Epithelial cell of prostate (primary cell): ENCODE measurements at places on chromosomes 7 and 10.

- no peak for DNase-seq
Measured at GRCh38 chr10:56012101-56012500, 349.0 kb downstream of the ZWINT start.

DNA sequence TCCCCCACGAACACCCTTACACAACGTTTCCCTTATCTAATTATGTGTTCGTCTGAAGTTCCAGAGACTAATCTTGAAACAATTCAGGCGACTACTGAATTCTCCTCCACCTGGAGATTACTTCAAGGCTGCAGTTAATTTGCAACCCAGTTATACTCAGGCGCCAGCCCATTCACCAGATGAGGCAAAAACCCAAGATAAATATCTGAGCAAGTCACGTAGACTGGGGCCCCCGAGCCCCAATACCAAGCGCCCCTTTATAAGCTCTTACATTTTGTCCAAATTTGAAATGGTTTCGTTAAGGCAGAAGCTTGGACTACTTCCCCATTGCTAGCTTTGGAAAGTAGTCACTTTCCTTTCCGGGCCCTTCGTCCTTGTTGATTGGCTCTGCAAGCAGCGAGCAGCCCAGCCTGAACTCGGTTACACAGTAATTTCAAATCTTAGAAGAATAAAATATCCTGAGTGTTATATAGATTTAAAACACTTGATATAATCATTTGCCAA is 1.2 kb downstream of the TPK1 start:
- no peak for DNase-seq

DNA sequence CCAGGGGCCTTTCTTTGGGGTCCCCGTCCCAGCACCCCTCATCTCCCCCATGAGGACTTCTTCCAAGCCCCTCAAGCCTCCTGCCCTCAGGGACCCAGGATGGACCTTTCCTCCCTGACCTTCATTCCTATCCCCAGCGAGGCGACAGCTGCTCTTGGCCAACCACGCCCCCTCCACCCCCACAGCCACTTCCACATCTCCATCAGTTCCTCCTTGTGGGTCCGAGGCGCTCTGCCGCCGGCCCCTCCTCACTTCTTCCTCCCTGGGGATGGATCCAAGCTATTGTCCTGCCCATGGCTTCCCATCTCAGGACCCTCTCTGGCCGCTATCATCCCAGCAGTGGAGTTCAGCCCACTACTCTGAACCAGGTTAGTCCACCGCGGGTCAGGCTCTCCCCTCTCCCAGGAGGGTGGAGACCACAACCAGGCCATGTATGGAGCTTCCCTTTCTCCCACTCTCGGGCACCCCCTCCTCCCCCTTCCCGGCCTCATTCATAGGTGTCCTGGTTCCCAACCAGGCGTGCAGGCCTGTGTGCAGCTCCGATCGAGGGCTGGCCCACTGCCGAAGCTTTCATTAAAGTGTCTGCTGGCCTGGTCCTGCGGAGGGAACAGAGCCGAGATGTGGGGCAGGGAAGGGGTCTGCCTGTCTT is 1.7 kb upstream of the SH2B2 start:
- DNase-seq = no peak

DNA sequence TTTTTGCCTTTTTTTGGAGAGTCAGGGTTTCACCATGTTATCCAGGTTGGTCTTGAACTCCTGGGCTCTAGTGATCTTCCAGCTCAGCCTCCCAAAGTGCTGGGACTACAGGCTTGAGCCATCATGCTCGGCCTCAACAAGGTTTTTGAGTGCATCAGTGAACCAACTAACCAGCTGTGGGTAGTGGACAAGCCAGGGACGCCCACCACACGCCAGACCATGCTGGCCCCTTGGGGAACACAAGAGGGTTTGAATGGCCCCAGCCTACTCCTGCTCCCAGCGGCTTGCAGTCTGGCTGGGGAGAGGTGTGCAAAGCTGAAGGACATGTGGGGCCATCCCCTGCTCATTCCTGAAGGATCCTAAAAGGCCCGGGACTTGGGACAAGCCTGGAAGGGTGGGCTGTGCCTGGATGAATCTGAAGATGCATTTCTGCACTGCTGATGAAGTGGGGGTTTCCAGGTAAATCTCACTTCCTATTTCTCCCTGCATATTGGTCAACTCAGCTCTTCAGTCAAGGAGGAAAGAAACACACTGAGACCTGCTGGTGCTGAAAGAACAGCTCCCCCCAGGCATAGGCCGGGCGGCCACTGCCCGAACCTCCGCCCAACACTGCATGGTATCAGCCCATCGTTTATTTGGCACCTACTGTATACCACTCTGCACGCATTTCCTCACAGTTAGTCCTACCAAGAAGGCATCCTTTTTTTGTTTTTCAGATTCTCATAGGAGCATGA is 6.9 kb downstream of the MMD2 start:
- no peak for DNase-seq

DNA sequence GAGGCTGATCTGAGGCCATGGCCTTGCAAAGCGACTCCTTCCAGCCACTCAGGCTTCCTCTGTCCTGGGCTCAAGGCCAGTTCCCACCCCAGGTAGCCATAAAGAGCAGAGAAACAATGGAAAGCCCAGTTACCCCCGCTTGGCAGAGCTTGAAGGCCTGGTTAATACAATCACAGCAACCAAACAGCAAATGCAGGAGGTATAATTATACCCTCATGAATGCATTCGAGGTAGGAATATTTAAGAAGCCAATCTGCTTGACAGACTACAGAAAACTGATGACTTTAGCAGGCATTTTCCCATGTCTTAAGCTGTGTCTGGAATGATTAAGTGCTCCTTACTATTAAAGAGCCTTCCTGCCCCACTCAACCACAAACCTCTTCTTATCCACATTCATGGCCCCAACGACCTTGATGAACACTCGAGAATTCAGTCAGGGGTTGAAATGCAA is 114.1 kb upstream of the MACROH2A2 start:
- DNase-seq = no peak

DNA sequence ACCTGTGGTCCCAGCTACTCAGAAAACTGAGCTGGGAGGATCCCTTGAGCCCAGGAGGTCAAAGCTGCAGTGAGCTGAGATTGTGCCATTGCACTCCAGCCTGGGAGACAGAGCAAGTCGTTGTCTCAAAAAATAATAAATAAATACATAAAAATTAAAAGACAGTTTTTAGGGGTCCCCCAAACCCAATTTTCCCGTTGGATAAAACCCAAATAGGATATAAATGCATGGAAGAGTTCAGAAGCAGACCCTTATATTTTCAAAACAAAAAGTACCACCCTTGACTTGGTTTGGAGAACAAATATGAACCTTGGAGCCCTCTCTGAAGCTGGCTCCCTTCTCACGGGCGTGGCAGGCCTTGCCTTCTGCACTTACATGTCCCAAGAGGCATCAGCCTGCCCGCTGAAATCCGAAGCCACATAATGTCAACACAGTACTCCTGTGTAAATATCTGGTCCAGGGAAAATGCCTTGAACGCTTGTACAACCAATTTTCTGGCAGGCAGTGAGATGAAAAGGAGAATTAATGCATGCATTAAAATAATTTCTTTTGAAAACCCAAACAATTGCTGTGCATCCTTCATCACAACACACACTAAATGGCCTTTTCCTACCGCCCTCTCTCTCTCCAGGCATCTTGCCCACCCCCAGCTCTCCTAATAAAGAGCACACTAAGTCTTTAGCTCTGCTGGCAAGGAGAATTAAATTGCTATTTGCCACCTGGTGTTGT is 46.4 kb upstream of the PARD3 start:
- DNase-seq = no peak

DNA sequence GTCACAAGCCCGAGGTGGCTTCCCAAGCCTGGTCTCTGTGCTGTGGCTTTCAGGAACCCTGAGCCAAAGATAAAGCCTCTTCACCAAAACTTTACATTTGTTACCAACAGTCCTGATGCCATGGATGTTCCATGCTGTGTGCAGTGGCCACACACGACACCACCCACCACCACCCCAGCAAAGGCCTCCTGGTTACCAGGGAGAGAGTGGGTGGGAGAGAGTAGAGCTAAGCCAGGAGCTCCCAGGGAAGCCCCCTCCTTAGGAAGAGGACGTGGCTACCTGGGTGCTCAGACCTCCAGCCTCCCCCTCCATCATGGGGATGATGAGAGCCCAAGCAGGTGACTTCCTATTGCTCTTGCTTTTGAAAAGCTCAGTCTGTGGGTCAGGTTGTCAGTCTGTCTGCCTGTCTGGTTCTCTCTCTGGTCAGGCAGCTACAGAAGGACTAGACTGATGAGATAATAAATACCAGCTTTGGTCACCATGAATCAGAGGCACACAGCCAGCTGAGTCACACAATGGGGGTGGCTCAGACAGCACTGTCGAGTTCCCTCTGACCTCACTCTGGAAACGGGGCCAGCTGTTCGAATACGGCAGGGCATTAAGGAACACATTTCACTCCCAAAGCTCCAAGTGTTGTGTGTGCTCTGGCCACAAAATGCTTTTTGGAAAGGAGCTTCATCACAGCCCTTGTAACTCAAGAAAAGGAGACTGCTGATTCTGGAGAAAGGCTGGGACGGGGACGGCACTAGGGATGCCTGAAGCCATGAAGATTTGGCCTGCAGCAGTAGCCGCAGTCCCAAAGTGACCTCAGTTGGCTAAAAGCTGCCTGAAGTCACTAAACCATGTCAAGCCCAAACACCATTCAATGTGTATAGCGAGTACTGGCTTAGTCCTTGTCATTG is 166.0 kb downstream of the FANK1 start:
- peak; percentile 94 for DNase-seq

DNA sequence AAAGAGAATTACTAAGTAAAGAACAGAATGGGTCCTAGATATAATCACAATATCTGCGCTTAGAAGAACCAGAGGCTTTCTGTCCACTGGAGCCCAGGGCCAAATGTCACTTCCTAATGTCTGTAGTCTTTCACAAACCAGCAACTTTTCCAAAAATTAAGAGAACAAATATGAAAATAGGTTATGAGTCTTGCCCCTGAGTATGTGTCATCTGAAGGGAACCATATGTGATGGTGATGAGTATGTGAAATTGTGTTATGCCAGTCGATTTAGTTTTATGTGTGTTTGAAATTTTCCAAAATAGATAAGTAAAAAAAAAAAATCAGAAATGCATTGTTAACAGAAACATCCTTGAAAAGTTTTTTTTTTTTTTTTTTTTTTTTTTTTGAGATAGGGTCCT is 15.4 kb upstream of the HTR5A start:
- DNase-seq = no peak

GRCh38 chr7:114409750-114410149 is 4.9 kb upstream of the FOXP2 start:
- DNase-seq = peak; percentile 26

DNA sequence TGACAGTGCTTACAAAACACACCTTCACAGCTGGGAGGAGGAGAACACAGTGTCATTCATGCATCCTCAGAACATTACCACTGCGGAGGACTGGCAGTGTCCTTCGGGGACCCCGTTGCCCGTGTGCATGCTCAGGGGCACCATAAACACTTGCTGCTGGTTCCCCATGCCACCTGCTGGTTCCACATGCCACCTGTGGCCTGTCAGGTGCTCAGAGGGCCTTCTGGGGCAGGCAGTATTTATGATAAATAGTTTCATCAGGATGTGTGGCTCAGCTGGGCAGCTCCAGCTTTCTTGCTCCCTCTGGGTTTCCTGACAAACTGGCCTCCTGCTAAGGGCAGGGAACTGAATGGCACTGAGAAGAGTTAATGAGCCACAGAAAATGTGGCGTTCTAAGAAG is 32.1 kb downstream of the CELF2 start:
- DNase-seq = no peak

DNA sequence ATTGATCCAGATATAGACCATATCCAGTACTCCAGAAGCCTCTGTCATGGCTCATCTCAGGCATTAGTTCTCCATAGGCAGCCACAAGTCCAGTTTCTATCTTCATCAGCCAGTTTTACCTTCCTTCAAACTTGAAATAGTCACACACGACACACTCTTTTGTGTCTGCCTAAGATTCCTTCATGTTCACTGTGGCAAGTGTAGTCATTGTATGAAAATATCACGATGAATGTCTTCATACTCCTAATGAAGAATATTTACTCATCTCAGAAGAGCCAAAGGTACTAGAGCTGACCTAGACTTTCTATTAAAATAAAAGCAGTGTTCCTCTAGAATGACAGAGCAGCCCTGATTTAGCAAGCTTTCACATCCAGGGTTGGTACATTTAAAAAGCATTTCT is 230.7 kb downstream of the SNX13 start:
- no peak for DNase-seq

GRCh38 chr7:29063236-29063635 is 83.1 kb downstream of the CPVL start:
- no peak for DNase-seq

GRCh38 chr7:156609010-156609877 is 31.3 kb upstream of the RNF32 start:
- DNase-seq = no peak

GRCh38 chr7:107788216-107788615 is 14.8 kb downstream of the SLC26A3 start:
- DNase-seq = no peak

DNA sequence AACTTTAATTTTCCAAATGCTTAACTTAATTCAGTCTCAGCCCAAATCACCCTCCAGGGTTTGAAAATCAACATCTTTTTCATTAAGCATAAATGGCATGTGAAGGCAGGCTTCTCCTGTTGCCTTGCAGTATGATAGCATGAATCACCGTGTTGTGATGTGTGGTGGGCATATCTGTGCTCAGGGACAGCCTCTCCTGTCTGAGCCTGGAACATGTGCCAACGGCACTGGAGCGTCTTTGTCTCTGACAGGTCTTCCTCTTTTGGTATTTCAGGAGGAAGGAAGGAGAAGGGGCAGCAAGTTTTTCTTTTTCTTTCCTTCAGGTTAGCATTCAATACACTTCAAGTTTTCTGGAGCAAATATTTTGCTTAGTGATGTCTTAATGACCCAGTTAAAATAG is 57.6 kb downstream of the LRGUK start:
- peak; percentile 24 for DNase-seq

DNA sequence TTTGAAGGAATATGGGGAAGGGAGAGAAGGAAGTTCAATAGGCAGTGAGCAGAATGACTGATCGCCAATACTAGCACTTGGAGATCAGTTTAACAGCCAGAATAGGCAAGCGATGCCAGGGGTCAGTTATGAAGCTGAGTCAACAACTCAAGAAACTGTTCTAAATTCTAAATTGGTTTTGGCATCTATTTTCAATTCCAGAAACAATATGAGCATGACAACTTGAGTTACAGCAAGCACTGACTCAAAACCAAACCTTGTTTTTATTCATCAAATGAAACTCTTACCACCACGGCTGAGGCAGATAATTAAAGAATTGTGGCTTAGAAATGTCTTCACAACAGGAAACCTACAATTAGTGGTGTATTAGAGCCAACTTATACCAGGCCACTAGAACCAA is 180.5 kb upstream of the ASAH2 start:
- DNase-seq = no peak

DNA sequence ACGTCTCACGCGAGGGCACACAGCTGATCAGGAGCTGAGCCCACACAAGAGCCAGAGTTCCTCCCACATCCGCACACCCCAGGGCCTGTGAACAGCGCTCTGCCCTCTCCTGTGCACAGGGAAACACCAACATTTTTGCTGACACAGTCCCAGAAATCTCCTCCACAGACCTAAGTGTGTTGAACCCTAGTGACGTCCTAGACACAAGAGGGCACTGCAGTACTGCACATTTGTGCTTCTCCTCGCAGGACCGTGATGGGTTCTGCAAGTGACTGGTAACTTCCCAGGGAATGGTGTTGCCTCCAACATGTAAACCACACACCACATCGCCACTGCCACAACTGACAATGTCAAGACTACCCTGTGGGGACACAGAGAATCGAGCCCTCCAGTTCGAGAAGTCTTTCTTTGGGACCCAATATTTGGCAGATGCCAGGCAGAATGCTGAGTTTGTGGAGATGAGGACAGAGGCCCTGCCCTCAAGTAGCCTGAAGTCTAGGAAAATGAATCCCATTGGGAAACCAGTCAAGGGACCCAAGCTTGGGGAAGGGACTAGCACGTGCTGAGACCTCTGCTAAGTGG is 170.3 kb downstream of the PAXIP1 start:
- DNase-seq = no peak
